Inflammatory macrophage treated with lipopolysaccharide for 4 hours (primary cell): ENCODE measurements at places on chromosomes 7 and 10.

GRCh38 chr7:4277936-4278335, 404.2 kb upstream of the FOXK1 start:
- DNase-seq = no peak

DNA sequence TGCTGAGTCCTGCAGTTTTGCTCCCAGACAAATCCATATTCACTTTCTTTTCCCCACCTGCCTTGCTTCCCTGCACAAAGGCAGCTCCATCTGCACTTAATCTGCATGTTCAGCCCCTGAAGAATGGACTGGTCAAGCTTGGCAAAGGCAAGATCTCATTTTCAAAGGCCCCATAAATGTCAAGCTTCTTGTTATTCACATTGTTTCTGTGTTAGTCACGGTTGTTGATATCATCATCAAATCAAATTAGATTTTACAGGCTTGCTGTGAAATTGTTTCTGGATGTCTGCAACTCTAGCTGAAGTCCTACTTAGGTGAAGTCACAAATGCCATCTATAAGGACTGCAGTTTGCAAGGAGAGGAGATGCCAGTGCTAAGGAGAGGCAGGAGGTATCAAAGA, 91.0 kb downstream of the GPAM start:
- no peak for DNase-seq

DNA sequence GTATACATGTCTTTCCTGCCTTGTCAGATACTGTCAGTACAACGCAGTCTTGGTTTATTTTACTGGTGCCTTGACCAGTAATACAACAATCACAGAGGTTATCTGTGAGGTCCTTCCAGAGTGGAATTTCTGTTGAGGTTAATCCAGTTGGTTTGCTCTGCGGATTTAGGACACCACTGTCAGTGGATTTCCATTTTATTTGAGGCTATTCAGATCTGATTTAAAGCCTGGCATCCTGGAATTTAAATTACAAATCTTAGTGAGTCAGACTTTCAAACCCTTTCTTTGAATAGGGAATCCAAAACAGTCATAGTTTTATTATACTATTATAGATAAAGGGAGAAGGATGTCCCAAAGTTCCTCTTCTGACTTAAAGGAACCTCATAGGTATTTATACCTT, 40.5 kb downstream of the ANLN start:
- no peak for DNase-seq

DNA sequence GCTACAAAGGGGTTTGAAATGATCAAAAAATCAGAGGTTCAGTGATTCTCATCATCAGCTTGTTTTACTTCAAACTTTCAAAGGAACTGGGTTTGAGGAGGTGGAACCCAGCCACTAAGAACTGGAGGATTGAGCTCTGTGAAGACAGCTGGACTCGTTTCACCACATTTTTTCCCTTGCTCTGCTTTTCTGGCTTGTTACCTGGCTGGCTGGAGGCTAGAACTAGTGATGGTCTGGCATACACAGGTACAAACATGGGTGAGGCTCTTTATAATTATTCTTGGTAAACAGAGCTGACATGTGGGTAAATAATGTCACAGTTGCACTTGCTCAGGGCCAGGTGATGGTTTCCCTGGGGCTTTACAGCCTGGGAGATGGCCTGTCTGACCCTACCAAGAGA, 352.5 kb downstream of the FGFR2 start:
- DNase-seq = no peak

- no peak for DNase-seq
Measured at GRCh38 chr10:33237736-33238624, 96.5 kb downstream of the NRP1 start.

- peak; percentile 44 for DNase-seq
Measured at GRCh38 chr7:786472-787255, 45.6 kb upstream of the SUN1 start.
